Suprapubic skin (tissue), 4 donors: ENCODE measurements at places on chromosomes 7 and 10. TPM values are rescaled to one million over a fixed set of nuclear protein-coding genes. Genes with fewer than 3 reads are reported as not detected.

KLLN gene
- 0.24 TPM for total RNA-seq

CREB5 gene
- 12.1 TPM for total RNA-seq

TUBB8 gene
- total RNA-seq, result not detected

CALML3 gene
- total RNA-seq, result 27.4 TPM

GRCh38 chr7:107180378-107180777 lies 11.6 kb downstream of the HBP1 start:
- DNase-seq, result no peak

DNA sequence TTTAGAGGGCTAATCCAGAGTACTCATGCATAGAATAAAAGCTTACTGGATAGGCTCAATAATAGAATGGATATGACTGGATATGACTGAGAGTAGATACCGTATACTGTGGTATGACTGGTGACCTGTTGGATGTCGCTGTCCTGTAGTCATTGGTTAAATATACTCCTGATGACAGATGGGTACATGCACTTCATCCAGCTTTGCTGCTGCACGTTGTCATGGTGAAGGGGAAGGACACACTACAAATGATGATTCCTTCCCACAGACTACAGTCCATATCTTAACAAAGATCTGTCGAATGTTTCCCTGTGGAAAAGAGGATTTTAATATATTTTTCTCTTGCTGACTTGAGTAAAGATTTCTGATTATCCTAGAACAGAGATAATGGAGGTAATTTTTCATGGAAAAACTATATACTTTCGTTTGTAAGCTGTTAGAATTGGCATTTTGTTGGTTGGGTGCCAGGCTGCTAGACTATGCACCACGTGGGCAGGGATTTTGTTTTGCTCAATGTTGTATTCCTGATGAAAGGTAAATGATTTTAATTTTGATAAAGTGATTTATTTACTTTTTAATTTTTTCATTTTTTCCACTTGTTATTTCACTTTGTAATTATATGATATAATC lies 97.3 kb downstream of the PPP1R9A start:
- no peak for DNase-seq

DNA sequence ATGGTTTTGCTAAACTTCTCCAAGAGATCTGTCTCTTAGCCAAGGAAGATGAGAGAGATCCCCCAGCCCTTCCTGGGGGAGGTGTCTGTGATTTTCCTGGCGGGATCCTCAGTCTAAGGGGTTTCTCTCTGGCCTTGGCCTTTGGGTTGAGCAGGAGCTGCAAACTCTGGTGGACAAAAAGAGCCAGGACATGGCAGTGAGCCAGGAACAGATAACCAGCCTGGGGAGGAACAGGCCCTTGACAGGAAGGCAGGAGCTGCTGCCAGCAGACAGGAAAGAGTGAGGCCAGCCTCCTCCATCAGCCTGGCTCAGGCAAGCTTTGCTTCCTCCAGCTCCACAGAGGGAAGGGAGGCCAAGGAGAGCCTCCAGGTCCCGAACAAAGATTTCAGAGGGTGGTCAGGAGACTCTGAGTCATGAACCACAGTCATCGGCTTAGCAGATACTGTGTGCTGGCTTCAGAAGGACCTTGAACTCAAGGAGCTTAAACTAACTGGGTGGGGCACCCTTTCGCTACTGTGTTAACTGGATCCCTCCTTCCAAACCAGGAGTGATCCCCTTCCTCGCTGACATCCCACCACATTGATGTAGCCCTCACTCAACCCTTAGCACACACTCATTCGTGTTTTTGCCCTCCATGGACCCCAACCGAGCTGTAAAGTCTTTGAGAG lies 34.7 kb downstream of the DDIT4 start:
- no peak for DNase-seq

GRCh38 chr10:8473205-8473604 lies 418.7 kb downstream of the GATA3 start:
- no peak for DNase-seq

DNA sequence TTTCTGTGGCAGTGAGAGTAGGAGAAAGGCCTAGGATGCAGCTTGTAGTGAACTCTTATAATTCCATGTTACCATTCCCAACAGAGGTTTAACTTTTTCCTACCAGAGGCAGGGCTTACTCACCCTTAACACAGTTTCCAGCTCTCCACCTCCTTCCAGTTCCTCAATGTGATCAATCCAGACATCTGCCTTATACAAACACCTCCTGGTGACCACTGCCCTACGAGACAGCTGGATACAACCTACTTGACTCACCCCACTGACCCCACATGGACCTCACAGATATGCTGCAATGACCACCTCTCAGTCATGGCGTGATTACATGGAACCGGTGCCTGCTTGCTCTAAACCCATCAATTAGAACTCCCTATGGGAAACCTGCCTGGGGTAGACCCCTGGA lies 326.5 kb downstream of the TNS3 start:
- DNase-seq, result no peak

GRCh38 chr10:125083576-125083920 lies 76.8 kb downstream of the CTBP2 start:
- DNase-seq, result no peak

- no peak for DNase-seq
Observed at GRCh38 chr7:137304624-137305235, 38.8 kb downstream of the PTN start.

GRCh38 chr7:40546616-40547501 lies 412.1 kb downstream of the SUGCT start:
- DNase-seq, result no peak

DNA sequence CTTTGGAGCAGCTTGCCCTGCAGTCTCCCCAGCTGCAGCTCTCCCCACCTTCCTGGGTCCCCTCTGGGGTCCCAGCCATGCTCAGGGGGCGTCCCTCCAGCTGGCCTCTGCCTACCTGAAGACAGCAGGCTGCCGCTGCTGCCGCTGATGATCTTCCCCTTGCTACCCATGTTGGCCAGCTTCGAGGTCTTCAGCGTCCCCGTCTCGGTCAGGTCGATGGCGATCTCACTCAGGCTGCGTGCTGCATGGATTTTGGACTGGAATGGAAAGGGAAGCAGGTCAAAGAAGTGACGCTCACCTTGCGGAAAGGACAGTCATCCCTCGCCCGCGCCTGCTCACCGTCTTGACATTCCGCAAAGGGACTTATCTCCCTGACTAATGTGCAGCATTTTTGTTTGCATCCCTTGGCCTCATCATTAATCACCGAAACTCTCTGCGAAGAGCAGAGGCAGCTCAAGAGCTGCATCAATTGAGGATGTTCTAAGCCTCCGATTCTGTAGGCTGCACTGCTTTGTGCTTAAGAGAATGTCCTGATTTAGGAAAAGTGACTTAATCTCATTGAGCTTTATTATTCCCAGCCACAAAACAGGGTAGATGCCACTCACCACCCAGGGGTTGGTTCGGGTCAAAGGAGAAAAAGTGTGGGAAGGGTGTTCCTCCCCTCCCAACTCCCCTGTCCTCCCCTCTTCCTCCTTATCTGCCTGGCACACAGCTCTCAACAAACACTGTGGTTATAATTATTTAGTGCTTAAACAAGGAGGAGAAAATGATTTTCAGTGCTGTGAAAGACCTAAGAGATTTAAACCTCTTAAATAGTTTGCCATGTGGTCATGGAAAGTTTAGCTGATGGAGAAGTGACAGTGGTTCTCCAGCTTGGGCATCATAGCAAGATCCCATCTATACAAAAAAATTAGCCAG lies 107.3 kb downstream of the PRPF18 start:
- no peak for DNase-seq

DNA sequence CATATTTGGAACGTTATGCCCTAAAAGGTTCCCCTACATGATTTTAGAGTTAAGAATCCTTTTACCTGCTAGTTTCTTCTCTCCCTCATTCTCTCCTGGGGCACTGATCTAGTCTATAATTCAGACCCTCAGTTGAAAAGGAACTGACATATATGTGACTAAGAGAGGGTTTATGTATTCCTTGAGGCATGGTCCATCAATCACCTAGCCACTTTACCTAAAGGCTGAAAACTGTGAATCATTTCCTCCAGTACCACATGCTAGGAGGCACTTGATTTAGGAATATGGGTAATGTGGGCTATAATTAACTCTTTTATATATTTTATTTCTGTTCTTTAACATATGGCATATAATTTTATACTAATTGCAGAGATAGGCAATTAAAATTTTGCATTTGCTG lies 303.5 kb downstream of the BBS9 start:
- DNase-seq, result no peak

DNA sequence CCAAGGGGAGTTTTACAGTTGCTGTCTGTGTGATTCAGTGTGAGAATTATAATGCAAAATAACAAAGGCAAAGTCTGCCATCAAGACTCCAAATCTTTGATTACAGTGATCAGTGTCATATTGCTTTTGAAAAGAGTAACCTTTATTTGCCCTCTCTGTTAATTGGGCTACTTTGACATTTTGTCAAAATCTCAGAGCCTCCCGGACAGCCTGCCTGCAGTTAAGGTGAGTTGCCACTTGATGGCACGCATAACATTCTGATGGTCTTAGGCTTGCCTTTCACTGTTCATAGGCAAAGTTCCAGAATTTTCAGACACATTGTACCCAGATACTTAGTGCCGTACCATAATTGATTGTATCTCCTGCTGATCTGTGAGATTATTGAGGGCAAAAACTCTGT lies 253.5 kb downstream of the ABCA13 start:
- no peak for DNase-seq

GRCh38 chr7:85716353-85716752 lies 529.5 kb upstream of the SEMA3D start:
- DNase-seq, result no peak

DNA sequence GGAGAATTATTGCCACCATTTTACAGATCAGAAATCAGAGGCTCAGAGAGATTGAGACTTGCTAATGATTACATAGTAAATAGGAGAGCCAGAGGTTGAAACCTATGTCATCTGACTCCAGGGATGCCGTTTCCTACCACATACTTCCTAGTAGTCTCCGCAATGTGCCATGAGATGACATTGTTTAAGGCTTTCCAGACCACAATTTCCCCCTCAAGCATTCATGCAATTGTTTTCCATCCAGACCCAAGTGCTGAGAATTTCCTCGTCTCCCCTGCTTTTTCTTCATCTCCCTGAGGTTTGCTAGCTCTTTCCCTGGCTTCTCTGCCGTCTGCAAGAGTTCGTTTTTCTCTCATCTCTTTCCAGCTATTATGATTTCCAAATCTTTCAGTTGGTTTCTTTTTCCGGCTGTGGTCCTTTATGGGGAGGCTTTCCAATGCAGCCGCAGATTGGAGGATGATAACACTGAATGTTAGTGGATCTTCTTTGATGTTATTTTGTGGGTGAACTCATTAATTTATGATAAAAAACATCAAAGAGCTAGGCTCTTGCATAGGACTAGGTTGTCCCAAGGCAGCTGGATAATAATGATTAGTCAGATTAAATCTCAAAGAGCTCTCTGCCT lies 6.9 kb upstream of the GOLGA7B start:
- DNase-seq, result no peak

GRCh38 chr10:117677239-117677638 lies 134.7 kb downstream of the EMX2 start:
- no peak for DNase-seq

GRCh38 chr10:31773749-31774298 lies 154.8 kb downstream of the ARHGAP12 start:
- peak; percentile 33 for DNase-seq

DNA sequence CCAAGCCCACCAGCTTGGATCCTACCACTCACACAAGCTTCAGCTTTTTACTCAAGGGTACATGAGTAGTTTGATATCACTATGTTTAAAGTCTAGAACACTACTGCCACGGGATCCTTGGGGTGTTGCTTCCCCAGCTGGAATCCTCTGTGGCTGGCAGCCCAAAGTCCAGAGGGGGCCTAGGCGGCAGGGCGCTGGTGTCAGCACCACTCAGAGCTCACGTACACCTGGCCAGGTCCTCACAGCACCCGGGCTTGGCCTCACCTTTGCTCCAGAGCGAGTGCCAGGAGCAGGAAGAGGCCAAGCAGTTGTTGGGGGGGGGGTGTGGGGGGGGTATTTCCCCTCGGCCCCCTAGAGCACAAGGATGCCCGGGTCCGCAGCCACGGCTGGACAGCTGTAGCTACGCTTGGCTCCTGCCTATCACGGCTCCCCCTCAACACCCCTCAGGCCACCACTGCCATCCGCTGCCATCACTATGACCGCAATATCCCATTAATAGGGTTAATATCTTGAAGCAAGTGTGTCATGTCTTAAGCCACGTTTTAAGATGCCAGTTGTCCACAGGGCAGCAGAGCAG lies 17.0 kb downstream of the ZDHHC6 start:
- DNase-seq, result no peak
